Fibroblast of lung (primary cell): ENCODE measurements at places on chromosomes 3 and 15. TPM values are rescaled to one million over a fixed set of nuclear protein-coding genes. Genes with fewer than 3 reads are reported as not detected.
A peak's percentile ranks its signal among the peaks of the same experiment; 100 is the strongest.

- DNase-seq = no peak
Observed at GRCh38 chr3:72682936-72683452, 165.3 kb downstream of the SHQ1 start.

GRCh38 chr3:53823956-53824657, 22.1 kb downstream of the CHDH start:
- DNase-seq = no peak

- peak; percentile 56 for DNase-seq
Observed at GRCh38 chr3:141275032-141275422, 43.4 kb downstream of the PXYLP1 start.

The SLC51A gene
- total RNA-seq = not detected in 2 replicates

The SOX2 gene
- not detected in 2 replicates for total RNA-seq
